Activated effector memory CD4-positive, alpha-beta T cell treated with Interleukin-2 at 50 U/mL for 16 hours (primary cell): ENCODE measurements at places on chromosomes 3 and 15.
A peak's percentile ranks its signal among the peaks of the same experiment; 100 is the strongest.

- no peak for DNase-seq
These were observed at the start of gene FAM3D for GRCh38 chr3:58666683-58667082. TSS of gene FAM3D (minus strand) at chr3:58666774. CDS start at chr3:58655563, 11,211 bp downstream.

GRCh38 chr15:69706353-69707097 lies 253.9 kb downstream of the RPLP1 start:
- DNase-seq = no peak

DNA sequence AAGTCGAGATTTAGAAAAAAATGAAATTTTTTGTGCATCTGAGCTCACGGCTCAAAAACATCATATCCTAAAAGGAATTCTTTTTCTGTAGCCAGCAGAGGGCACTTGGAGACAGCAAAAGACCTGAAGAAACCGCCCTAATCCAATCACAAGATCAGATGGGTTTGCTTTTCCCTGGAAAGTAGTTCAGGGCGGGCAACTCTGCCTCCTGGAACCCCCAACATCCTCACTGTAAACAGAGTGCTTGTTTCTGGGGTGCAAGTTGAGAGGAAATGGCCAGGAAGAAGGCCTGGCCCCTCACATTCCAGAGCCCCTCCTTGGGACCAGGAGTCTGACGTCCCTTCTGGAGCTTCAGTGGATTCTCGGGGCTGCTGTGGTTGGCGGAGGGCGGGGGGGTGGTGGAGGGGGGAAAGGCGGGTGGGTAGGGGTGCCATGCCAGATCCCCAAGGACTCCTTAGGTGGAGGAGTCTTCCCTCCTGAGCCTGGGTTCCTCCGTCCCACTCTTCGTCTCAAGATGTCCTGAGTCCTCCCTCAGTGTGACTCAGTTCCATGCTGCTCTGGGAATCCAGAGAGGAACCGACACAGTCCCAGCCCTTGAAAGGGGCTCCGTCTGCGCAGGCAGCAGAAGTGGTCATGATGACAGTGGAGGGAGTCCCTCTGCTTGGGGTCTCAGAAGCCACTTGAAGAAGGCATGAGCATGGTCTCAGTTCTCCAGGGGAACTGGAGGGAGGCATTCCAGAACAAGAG lies 35.9 kb downstream of the CCK start:
- DNase-seq = no peak

GRCh38 chr3:39127269-39127907 lies 19.9 kb downstream of the TTC21A start:
- no peak for DNase-seq

DNA sequence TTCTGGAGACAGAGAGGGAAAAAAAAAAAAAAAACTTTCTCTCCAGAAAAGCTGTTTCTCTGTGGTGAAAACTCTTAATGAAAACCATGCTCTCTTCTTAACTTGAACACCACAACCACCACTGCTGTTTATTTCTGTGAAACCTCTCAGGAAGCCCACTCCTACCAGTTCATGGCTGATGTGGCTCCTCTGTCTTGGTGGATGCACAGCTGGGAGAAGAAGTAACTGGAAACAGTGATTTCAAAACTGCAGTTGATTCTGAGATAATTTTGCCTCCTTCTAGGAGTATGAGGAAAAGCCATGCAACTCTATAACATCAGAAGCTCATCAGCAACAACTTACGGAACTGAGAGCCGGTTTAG lies 40.2 kb upstream of the PYGO1 start:
- DNase-seq = no peak

- DNase-seq = no peak
These were observed 36.0 kb downstream of the TM2D3 start for GRCh38 chr15:101615986-101616848.

DNA sequence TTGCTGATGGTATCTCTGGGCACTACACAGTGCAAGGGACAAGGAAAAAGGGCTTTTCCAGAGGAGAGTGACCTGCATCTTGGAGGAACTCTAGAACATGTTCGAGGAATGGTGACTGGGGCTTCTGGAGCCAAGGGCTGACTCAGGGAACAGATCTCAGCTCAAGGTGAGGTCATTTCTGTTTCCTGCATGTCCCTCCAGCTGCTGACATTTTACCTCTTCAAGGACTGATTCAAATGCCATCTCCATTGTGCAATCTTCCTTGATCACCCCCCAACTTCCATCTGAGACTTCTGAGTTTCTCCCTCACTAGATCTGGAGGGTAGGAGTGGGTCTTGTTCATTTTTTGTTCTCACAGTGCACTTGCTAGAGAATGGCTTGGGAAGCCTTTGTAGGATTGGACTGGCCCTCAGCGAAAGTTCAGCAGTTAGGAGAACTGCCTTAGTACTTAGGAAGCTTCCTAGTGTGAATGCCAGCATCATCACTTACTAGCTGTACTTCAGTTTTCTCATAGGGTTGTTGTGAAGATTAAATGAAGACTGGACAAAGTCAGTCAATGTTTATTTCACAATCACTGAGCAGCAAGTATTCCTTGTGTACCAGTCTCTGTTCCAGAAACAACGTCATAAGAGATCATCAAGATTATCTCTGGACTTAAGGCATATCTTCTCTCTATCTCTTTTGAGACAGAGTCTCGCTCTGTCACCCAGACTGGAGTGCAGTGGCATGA lies 2.6 kb upstream of the IDH3A start:
- DNase-seq = no peak

DNA sequence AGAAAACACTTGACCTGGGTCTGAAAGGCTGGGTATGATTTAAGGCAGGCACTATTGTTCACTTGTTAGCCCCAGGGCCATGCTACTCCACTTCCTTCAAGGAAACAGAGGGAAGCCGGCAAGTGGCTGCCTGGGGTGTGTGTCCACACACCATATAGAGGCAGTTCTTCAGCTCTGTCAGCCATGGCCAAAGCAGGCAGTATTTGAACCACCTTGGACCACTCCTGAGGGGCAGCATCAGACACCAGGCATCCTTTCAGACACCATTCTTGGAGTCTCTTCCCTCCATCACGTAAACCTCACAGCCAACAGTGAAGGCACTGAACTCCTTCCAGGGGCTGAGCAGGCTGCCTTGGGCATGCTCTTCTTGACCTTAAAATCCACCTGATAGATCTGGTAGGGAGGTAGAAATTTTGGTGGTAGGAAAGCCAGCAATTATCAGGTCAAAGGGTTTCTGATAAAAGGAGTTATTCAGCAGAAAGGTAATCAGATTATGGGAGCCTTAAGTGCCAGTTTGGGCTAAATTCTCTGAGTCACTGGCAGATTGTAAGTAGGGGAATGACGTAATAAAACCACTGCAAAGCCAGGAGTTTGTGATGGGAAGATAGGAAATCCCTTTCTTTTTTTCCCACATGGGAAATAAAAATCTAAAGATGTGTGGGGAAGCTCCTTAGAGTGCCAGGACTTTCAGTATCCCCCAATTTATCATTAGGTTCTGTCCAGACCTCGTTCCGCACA lies 20.2 kb downstream of the TGFBR2 start:
- no peak for DNase-seq

DNA sequence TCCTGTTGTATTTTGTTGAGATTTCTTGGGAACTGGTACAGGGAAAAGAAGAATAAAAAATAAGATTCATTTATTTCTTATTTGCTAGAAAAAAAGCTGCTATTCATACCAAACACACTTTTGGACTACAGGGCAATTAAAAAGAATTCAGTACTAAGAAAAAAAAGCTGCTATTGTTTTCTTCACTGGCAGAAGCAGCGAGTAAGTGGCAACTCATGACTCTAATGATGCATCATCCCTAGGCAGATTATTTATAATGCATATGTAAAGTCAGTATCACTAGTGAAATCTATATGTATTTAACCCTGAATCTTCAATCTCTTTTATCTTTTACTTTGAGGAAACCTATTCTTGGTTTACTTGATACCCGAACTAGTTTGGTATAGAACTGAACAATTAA lies 15.2 kb downstream of the PFN2 start:
- no peak for DNase-seq

DNA sequence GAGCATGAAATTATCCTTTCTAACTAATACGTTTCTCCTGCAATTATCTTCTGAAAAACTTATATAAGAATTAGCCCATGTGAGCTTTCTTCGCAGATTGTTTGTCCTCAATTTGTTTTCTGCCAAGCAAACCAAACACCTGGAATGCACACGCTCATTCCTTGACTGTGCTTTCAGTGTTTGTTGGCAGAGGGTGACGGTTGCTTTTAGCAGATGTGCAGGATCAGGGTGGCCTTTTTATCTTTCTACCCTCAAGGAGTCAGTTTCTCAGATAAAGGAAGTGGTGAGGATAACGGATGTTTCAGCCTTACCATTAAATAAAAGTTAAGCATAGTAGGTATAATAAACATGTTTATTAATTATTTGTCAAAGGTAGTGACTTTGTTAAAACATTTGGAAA lies 15.2 kb downstream of the ARPP21 start:
- no peak for DNase-seq

DNA sequence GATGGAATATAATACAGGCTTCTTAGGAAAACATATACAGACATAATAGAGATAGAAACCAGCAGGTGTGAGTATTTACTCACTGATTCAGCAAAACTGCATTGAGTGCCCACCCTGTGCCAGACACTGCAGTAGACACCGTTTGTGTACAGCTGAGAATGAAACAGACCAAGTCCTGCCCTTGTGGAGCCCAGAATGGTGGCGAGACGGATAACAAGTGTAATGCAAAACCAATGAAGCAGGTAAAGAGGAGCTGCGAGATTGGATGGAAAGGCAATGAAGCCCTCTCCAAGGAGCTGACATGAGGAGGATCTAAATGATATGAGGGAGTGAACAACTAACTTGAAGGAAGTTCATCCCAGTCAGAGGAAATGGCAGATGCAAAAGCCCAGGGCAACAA lies 256.4 kb downstream of the MEX3B start:
- no peak for DNase-seq

DNA sequence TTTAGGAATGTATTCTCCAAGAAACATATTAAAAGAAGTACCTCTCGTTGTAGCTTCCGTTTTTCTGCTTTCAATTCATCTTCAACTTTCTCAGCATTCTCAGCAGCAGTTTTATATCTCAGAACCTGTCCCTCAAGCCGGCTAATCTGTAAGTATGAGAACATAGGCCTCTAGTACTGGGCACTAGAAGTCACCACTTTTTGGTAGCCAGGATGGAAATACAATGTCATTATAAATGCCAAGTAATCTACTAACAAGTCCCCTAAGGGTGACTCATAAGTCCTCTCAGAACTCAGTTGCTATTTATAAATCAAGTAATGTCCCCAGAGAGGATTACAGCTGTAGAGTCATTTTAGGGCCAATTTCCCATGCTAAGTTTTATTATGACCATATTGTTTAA lies 61.1 kb downstream of the MLH1 start:
- no peak for DNase-seq

DNA sequence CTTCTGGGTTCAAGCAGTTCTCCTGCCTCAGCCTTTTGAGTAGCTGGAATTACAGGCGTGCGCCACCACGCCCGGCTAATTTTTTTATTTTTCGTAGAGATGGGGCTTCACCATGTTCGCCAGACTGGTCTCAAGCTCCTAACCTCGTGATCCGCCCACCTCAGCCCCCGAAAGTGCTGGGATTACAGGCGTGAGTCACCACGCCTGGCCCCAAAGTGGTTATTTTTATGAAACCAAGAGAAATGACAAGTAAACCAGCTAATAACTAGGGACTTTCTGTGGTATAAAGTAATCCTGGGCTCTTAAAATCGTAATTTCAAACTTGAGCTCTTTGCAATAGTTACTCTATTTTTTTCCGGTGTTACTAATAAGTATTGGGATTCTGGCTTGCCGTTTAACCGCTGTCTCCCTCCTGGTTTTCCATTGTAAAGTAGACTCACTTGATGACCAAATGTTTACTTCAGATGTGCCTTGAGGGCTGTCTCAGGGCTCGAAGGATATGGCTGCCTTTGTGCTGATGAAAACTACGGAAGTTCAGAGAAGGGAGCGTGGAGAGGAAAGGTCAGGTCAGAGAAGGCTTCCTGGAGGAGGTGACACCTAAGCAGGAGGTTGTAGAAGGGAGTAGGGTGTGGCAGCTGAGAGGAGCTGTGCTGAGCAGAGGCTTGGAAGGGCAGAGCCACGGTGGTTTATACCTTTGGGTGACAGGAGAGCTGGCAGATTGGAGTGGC lies 4.2 kb downstream of the ZSCAN2 start:
- no peak for DNase-seq

- no peak for DNase-seq
These were observed 133.9 kb upstream of the SKOR1 start for GRCh38 chr15:67691450-67691849.

GRCh38 chr3:101271728-101272127 lies 48.6 kb downstream of the IMPG2 start:
- DNase-seq = no peak

- no peak for DNase-seq
These were observed 340.7 kb upstream of the C2CD4B start for GRCh38 chr15:62505762-62506161.

DNA sequence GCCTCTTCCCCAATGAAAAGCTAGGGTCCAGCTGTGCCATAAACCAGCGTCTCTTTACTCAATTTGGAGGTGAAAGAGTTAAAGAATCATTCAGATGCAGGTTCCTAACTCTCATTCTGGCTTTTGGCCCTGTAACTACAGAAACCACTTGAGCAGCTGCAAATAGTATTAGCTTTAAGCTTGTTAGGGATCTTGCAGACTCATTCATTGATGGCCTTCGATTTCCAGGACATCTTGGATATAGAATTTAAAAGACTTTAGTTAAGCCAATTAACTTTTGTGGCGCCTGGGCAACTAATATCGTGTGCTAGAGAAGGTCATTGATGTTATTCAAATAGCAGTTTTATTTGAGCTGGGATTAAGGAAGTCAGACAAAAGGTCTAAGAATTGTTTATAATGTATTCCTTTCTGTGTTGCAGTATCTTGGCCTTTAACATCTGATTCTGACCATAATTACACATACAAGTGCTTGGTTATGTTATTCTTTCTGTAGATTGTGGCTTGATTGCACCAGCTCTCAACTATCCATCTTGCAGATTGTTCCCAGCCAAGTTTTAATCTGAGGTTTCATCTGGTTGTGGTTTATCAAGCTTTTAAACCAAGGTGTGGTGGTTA lies 185.3 kb downstream of the CACNA2D3 start:
- DNase-seq = no peak

- no peak for DNase-seq
These were observed 184.0 kb downstream of the KCNAB1 start for GRCh38 chr3:156304406-156304805.

GRCh38 chr3:66822186-66823008 lies 175.7 kb upstream of the KBTBD8 start:
- DNase-seq = peak; percentile 40

- no peak for DNase-seq
These were observed 14.5 kb downstream of the SETD2 start for GRCh38 chr3:47149339-47149933.

GRCh38 chr3:162338514-162338913 lies 841.9 kb downstream of the OTOL1 start:
- no peak for DNase-seq

- no peak for DNase-seq
These were observed 73.5 kb downstream of the ATP10A start for GRCh38 chr15:25789616-25789999.

GRCh38 chr3:185646382-185647133 lies 60.5 kb downstream of the SENP2 start:
- DNase-seq = no peak
